Activated naive CD4-positive, alpha-beta T cell treated with anti-CD3 and anti-CD28 coated beads for 36 hours (primary cell): ENCODE measurements at places on chromosomes 7 and 10.

- no peak for DNase-seq
Observed at GRCh38 chr10:132973903-132974241, 31.5 kb upstream of the CFAP46 start.

DNA sequence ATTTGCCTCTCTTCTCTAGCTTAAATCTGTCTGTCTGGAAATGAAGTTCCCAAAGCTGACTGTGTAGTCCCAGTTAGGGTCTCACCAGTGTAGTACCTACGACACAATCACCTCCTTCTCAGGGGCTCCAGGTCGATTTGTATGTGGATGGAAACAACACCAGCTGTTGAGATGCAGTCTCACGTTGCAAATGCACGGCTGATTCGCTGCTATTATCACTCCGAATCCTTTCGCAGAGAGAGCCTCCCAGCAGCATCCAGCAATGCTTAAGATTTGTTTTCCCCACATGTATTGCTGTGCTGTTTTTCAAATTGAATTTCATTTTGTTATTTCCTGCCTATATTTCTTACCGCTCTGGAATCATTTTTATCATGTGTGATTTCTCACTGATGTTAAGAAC is 16.3 kb downstream of the VSTM4 start:
- DNase-seq: no peak

- no peak for DNase-seq
Observed at GRCh38 chr7:2141651-2142050, 91.1 kb downstream of the MAD1L1 start.

DNA sequence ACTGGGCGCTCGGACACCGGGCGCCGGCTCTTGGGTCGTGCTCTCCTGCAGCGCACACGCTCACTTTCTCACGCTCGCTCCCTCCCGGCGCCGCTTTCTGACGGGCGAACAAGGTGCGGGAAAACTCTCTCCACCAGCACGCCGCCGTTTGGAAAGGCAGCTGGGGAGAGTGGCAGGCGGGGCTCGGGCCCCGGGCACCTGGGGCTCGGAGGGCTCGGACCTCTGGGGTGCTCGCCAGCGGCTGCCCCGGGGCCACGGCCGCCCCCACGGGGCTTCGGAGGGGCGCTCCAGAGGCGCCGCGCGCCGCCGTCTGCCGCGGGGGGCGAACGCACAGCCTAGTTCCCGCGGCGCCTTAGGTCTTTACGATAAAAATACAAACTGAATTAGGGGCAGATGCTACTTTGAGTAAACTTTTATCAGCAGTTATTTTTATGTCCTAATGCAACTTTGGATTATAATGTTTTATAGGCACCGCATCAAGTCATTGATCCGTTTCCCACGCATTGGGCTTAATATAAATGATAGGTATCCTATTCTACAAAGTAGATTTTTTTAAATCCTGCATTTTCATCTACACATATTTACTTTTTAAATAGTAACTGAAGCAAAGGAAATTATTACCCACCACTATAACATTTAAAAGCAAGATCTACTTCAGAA is 535 bp upstream of the EPC1 start:
- no peak for DNase-seq

- DNase-seq: peak; percentile 52
Observed at GRCh38 chr10:90857635-90858460, at the start of gene HTR7. Gene HTR7 (minus strand): TSS chr10:90858039. CDS start chr10:90857671, 368 bp downstream.

DNA sequence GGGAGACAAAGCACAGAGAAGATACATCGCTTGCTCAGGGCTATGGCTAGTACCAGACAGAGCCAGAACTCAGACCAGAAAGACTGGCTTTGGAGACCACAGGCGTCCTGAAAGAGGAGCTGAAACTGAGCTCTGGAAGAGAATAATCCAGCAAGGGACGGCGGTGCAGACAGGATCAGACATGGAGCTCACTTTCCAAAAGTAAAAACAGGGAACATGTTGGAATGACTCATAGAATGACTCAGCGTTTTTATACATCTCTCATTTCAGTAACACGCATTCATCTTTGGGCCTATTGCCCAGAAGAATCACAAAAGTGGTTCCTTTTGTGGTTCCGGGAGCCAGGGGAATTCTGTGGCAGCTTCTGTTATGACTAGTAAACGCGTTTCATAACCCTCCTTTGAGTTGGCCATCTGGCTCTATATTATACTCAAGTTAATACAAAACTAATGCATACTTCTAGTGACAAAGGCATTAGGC is 37.2 kb downstream of the PLEKHS1 start:
- DNase-seq: peak; percentile 13

- no peak for DNase-seq
Observed at GRCh38 chr7:135770139-135770710, 21.6 kb upstream of the FAM180A start.

DNA sequence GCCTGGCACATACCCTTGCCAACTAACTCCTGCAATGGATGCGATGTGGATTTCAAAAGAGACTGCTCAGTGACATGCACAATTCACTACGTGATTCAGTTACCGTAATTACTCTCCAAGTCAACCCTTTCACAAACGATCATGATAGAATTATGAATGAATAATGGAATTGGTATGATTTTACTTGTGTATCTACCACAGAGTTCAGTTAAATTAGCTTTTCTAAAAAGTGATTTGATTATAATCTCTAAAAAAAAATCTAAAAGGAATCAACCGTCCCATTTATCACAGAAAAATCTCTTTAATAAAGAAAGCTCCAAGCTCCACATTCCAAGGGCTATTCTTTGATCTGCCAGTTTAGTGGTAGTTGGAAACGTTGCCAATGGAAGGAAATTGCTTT is 30.4 kb upstream of the RSU1 start:
- DNase-seq: no peak

- no peak for DNase-seq
Observed at GRCh38 chr10:114307731-114308130, 68.7 kb downstream of the VWA2 start.

DNA sequence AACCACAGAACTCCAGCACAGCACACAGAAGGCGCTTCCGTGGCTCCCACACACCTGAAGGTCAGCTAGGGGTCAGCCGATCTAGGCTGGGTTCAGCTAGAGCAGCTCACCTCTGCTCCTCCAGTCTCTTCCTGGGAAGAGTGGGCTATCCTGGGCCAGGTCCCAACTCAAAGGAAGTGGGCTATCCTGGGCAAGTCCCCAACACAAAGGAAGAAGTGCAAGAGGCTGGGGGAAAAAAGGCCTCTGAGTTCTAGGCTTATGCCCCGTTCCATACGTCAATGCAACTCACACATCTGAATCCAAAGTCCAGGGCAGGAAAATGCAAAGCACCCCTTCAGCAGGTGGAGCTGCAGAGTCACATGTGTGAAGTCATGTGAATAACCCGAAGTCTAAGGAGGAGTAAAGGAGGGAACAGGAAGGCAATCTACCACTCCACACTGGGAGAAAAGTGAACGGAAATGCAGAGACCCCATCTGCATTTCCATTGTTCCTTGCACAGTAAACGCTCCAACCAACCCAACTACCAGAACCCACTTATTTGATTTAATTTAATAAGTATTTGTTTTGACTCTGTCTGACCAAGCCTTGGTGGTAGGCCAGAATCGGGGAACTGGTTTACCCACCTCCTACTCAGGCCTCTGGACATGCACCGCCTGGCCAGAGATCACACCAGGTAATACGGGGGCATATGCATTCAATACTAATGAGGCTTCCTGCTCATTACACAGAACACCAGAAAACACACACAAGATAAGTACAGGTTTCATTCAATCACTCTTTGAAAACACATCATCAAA is 95.5 kb upstream of the RNF32 start:
- DNase-seq: no peak

DNA sequence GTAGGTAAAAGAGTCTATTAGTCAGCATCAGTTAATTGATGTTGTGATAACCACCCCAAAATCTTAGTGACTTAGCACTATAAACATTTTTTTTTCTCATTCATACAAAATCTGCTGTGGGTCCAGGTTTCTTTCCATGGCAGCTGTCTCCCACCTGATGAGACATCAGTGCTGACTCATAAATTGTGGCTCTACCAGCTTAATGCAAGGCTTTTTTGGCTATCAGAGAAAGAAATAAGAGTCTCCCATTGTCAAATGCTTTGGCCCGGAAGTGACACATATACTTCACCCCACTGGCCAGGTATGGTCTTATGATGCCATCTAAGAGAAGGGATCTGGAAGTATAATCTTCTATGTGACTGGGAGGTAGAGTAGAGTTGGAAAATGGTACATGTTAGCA is 14.5 kb downstream of the DNAJB9 start:
- no peak for DNase-seq

DNA sequence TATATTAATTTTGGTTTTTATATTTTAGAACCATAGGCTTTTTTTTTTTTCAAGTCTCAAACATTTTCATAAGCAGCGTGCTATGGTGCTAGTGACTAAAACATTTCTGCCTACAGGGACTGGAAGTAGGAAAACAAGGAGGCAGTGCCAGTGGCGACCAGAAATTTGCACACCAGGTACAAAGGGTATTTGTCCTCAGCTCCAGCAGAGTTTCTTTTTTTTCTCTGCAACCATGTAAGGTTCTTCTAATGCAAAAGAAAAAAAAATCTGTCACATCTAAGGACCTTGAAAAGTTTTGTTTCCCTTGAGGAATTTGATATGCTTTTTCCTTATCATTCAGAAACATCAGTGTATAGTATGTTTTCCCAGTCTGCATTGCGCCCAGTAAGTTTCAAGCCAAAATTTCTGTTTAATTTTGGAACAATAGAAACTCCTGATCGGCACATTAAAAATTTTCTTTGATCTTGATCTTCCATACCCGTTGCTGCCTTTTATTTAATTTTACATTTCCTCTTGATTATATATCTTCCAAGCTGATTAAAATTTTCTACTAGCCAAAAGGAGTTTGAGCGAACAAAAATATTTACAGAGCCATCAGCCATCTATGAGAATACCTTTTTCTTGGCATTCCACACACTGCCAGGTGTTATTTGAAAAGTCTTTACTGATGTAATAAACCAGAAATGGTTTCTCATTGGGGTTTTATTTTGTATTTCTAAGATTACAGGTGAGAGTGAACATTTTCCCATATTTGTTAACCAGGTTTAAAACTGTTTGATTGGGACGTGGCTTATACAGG is 956 bp upstream of the KLHDC10 start:
- no peak for DNase-seq

- DNase-seq: no peak
Observed at GRCh38 chr7:142749218-142749993, at the start of gene PRSS1. Gene PRSS1 (plus strand): TSS chr7:142749472. CDS start chr7:142749485, 13 bp downstream.

DNA sequence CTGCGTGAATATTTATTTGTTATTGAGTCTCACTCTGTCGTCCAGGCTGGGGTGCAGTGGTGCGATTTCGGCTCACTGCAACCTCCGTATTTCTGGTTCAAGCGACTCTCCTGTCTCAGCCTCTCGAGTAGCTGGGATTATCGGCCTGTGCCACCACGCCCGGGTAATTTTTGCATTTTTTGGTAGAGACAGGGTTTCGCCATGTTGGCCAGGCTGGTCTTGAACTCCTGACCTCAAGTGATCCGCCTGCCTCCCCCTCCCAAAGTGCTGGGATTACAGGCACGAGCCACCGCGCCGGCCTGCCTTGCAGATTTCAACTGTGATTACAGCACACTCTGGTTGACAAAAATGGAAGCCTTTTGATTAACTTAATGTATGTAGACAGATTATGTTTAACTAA is 730.0 kb upstream of the VSTM2A start:
- DNase-seq: no peak
